ENCODE measurements at places on chromosomes 4 and X.

GRCh38 chr4:7703688-7704087 is 236.0 kb downstream of the AFAP1 start:
- peaks cover 9% of the 10 kb centered on the region for H3K4me1 ChIP-seq
- no peak overlapping the region for H3K4me3 ChIP-seq
- H3K27me3 ChIP-seq, result no peaks in the 10 kb centered on the region
- H3K36me3 ChIP-seq, result no peaks in the 10 kb centered on the region
- H3K27ac ChIP-seq, result no peak overlapping the region

DNA sequence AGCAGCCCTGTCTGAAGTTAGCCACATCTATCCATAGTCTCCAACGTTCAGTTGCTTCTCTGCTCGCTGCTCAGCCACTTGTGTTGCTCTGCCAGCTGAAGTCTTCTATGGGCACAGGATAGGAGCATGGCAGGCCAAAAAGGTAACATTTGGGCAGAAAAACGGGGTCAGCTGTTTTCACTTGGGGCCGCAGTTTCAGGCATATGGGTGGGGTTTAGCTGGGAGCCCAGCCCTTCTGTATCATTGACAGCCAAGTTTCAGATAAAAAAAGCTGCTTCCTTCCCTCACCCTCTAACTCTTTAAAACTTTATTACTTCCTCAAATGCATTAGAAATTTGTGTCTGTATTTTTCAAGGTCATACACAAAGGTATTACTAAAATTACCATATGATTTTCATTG is 18.4 kb upstream of the MANBA start:
- H3K27me3 ChIP-seq, result no peaks in the 10 kb centered on the region
- no peak overlapping the region for H3K27ac ChIP-seq
- no peak overlapping the region for H3K4me3 ChIP-seq
- no peak for DNase-seq

GRCh38 chr4:168639914-168640313 is 143.1 kb downstream of the PALLD start:
- no peak for DNase-seq
- peaks cover 42% of the 10 kb centered on the region for H3K4me1 ChIP-seq
- H3K4me3 ChIP-seq, result no peak overlapping the region
- H3K27me3 ChIP-seq, result no peaks in the 10 kb centered on the region

DNA sequence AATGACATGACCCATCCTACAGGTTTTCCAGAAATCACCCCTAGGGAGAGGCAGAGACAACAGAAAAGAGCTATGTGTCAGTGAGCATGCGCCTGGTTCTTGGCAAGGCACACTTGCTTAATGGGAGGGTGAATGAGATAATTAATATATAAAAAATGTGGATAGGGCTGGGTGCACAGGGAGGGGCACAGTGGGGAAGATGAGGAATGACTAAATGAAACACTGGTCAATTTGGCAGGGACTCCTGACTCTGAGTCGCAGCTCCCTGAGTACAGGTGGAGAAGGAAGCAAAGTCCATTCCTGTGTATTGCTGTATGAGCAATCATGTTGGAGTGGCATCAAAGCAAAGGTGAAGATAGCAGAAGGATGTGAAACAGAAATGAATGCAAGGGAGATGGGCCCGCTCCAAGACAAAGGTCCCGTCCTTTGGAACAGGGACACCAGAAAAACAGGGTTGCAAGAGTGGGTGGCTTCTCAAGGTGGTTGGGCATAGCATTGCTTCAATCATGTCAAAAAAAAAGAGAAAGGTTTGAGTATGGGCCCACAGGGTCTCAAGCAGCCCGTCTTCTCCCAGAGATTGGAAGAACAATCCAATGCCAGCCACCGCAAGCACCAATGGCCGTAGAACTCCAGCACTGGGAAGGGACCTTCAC is 278.4 kb upstream of the AGTR2 start:
- H3K36me3 ChIP-seq, result no peaks in the 10 kb centered on the region
- DNase-seq, result peak; percentile 13
- no peak overlapping the region for H3K4me3 ChIP-seq
- no peaks in the 10 kb centered on the region for H3K4me1 ChIP-seq
- no peaks in the 10 kb centered on the region for H3K27me3 ChIP-seq
- no peak overlapping the region for H3K27ac ChIP-seq

DNA sequence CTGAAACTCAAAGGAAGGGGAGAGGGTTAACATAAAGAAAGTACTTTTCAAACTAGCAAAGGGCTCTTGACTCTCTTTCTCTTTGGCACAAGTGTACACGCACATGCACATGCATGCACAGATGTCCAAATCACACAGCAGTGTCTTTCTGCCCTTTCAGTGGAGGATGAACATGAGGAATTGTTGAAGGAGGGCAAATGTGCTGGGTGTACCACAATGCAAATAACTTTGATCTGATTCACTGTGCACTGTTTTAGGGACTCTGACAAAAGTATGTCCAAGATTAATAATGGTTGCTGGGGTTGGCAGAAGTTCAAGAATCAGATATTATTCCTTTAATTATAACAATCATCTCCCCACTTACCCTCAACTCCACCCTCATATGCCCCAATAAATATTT is 93.8 kb downstream of the GPC4 start:
- no peaks in the 10 kb centered on the region for H3K27me3 ChIP-seq
- H3K4me1 ChIP-seq, result no peaks in the 10 kb centered on the region
- H3K4me3 ChIP-seq, result no peak overlapping the region
- peak; percentile 1 for DNase-seq
- H3K27ac ChIP-seq, result no peak overlapping the region

DNA sequence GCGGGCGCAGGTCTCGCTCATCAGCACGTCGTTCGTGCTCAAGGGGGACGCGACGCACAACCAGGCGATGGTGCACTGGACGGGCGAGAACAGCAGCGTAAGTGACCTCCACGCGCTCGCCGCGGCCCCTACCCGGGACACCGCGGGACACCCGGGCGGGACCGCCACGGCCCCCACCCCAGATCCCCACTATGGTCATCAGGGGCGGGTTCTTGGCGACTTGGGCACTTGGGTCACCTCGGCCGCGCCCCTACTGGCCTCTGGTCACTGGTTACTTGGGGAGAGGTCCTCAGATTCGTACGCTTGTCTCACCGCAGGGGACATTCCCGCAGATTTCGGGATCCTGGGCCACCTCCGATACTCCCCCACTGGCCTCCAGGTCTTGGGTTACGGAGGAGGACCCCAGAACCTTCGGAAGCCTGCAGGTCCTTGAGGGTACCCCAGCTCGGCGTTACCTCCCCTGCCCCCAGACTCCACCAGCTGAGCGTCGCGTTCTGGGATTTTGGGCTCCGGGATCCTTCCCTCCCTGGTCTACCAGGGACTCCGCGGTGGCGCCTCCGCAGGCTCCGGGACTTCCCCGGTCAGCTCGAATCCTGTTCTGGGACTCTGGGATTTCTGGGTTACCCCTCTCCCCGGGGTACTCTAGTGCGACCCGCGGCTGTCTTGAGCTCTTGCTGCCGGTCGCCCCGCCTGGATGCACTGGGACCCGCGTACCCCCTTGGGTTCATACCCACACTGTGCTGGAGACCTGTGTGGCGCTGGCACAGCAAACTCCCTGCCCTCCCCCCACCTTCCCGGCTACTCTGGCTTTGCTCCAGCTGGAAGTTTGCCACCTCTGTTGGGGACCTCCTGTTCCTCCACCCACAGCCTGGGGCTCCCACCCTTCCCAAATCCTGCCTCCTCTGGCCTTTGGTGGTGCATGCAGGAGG is 956 bp downstream of the SORCS2 start:
- peaks cover 7% of the 10 kb centered on the region for H3K4me1 ChIP-seq
- peak overlapping the region; percentile 56 for H3K4me3 ChIP-seq
- DNase-seq, result peak; percentile 50

DNA sequence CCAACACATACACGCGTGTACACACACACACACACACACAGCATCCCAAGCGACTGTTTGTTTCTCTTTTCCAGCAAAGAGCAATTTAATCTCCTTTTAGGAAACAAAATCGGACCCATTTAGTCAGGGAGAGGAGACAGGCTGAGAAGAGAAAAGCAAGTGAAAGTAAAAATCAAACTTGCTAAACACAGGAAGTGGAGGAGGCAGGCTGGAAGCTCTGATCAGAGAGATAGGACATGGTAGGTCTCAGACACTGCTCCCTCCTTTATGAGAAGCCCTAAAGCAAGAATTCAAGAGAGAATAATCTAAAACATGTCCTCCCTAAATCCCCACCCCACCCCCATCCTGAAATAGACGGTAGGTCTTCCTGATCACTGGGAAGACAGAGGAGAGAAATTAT is 62.3 kb downstream of the GPC3 start:
- H3K4me1 ChIP-seq, result no peaks in the 10 kb centered on the region
- peak; percentile 0 for DNase-seq
- H3K27ac ChIP-seq, result no peak overlapping the region
- no peak overlapping the region for H3K4me3 ChIP-seq

Data from GM23248 (cell line).